ENCODE measurements at places on chromosomes 7 and 10.

DNA sequence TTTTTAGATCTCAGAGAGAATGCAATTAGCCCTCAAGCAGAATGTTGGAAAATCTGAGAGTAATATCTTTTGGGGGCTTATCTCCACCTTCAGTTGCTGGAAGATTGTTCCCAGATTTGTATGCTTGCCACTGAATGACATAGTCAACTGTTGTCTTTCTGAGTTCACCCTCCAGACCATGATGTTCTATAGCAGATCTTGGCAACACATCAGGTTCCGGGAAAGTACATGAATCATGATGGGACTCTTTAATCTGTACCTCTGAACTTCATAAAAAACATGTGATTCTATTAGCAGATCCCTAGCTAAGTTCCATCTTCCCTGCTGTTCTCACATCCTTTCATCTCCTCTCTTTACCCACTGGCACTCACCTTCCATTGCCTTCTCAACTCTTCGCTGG is 68.9 kb downstream of the PLCE1 start:
- no peak for DNase-seq

DNA sequence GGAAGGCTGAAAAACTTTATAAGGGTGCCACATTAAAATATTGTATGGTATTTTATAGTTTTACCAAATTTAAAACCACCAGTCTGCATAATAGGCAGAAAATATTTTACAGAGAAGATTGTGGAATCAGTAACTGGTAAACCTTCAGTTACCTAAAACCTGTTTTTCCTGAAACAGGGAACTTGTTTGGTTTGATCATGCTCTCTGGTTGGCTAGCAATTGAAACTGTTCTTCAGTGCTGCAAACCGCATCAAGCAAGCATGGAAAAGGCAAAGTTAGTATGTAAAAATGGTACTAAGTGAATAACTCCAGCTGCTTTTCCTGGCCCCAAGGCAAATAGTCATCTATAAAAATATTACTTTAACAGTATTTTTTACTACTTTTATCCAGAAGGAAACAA is 316.9 kb upstream of the LRRN3 start:
- DNase-seq: no peak

GRCh38 chr10:68576118-68576517 is 16.0 kb downstream of the TET1 start:
- no peak for DNase-seq

DNA sequence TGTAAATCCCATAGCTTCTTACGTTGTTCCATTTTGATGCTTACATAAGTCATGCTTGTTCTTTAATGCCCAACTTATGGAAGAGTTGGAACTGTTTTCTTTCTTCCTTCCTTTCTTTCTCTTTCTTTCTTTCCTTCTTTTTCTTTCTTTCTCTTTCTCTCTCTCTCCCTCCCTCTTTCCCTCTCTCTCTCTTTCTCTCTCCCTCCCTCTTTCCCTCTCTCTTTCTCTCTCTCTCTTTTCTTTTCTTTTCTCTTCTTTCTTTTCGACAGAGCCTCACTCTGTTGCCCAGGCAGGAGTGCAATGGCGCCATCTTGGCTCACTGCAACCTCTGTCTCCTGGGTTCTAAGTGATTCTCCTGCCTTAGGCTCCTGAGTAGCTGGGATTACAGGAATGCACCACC is 18.9 kb downstream of the FAM131B start:
- no peak for DNase-seq

- no peak for DNase-seq
Measured at GRCh38 chr7:94061326-94061725, 57.2 kb upstream of the BET1 start.

GRCh38 chr10:22713853-22714478 is 412 bp downstream of the PIP4K2A start:
- DNase-seq: peak; percentile 48

DNA sequence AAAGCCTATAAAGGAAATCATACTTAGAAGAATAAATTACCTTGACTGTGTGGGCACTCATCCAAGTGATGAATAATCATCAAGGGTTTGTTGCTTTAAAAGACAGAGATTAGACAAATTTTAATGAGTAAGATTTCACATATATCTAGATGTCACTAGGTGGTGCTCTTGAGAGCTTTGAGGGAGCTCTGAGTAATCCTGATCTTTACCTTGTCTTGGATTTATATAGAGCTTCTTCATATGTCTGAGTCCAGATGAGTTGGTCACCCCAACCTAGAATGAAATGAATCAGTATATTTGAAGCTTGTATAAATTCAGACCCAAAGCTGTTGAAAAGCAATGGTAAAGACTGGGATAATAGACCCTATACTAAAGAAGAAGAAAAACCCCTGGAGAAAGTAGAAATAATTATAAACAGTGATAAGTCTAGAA is 3.7 kb downstream of the AGR2 start:
- no peak for DNase-seq

Data from stimulated activated CD4-positive, alpha-beta T cell treated with anti-CD3 and anti-CD28 coated beads, Interleukin-4, amount 100 ng/mL, for 1 hour (primary cell).